ENCODE measurements at places on chromosomes 6 and 20.

- no peak for DNase-seq
Measured at GRCh38 chr6:118787724-118788423, 106.1 kb upstream of the ASF1A start.

DNA sequence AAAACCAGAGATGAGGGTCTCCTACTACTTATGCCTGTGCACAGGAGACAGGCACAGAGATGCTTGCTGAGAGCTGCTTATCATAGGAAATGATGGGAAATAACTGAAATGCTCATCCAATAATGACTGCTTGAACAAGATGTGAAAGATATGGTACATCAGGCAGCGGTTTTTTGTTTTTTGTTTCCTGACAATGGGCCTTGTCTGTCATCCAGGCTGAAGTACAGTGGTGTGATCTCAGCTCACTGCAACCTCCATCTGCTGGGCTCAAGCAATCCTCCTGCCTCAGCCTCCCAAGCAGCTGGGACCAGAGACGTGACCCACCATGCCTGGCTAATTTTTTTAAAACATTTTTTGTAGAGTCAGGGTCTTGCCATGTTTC, 1.2 kb upstream of the RIPOR3 start:
- no peak for DNase-seq

- DNase-seq = no peak
Measured at GRCh38 chr20:34403063-34403827, 40.2 kb downstream of the ITCH start.

- no peak for DNase-seq
Measured at GRCh38 chr6:158661156-158661685, 11.4 kb downstream of the SYTL3 start.

DNA sequence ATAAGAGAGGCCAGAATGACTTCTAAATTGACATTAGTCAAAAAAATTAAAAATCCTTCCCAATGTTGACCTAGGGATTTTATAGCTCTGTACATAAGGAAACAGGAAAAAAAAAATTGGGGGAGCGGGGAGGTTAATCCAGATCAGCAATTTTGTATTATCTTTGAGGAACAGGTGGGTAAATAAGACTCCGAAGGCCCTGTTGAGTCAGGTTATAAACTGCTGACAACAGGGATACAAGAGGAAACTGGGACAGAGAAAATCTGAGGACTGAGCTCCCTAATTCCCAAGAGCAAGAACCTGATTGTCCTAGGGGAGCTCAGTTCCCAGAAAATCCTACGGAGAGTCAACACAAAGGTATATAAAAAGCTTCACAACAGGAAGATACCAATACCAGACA, 26.8 kb upstream of the CRIP3 start:
- DNase-seq = no peak

DNA sequence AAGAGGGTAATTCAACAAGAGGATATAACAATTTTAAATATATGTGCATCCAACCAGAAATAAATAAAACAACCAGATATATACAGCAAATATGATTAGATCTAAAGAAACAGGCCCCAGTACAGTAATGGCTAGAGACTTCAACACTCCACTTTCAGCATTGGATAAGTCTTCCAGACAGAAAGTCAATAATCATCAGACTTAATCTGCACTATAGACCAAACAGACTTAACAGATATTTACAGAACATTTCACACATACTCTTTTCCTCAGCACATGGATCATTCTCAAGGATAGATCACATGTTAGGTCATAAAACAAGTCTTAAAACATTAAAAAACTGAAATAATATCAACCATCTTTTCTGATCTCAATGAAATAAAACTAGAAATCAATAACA, 62.7 kb upstream of the MTRF1L start:
- DNase-seq = no peak
